Mesothelial cell of epicardium (in vitro differentiated cells): ENCODE measurements at places on chromosomes 11 and 22. TPM values are rescaled to one million over a fixed set of nuclear protein-coding genes. Genes with fewer than 3 reads are reported as not detected.

DNA sequence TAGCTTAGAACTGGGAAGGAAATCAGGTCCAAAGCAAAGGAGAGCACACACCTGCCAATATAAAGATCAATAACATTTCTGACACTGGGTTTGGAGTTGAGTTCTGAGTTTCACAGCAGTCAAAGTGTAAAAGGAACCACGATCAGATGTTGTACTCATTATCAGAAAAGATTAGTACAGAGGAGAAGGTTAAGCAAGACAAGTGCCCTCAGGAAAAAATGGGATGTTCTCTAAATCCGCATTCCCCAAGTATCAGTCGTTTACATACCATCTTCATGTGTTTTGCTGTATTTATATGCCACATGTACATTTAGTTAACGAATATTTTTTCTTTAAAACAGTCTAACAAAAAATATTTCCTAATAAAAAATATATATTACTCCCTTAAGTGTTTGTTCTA is 23.0 kb upstream of the RRAS2 start:
- H3K27ac ChIP-seq, result no peak overlapping the region
- peaks cover 4% of the 10 kb centered on the region for H3K4me1 ChIP-seq
- H3K36me3 ChIP-seq, result no peaks in the 10 kb centered on the region

GRCh38 chr11:100674212-100674611 is 12.9 kb upstream of the ARHGAP42 start:
- no peaks in the 10 kb centered on the region for H3K36me3 ChIP-seq
- no peaks in the 10 kb centered on the region for H3K27me3 ChIP-seq
- H3K4me1 ChIP-seq, result peaks cover 11% of the 10 kb centered on the region
- DNase-seq, result no peak
- H3K27ac ChIP-seq, result no peak overlapping the region
- H3K4me3 ChIP-seq, result no peak overlapping the region

DNA sequence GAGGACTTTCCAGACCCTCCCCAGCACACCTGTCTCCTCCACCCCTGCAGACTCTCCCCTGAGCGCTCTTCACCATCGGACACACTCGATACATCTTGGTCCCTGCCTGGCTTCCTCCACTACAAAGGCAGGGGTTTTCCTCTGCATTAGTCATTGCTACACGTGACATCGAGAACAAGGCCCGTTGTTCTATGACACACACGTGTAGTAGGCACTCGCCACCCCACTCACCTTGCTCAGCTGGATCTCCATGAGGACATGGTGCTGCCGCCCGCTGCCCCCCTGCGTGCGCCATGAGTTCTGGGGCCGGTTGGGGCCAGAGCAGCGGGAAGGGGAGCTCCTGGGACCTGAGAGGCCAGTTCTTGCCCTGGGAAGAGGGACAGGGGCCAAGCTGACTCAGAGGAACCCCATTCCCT is 16.7 kb downstream of the ATG2A start:
- H3K27ac ChIP-seq, result no peak overlapping the region
- H3K4me1 ChIP-seq, result no peaks in the 10 kb centered on the region
- H3K27me3 ChIP-seq, result no peaks in the 10 kb centered on the region
- no peak overlapping the region for H3K4me3 ChIP-seq
- no peak for DNase-seq
- peaks cover 22% of the 10 kb centered on the region for H3K36me3 ChIP-seq

Gene CAPN5
- total RNA-seq, result 16.1 to 18.3 TPM (median 16.5 TPM) in 3 replicates

- peaks cover 36% of the 10 kb centered on the region for H3K36me3 ChIP-seq
- peak overlapping the region; percentile 98 for H3K27ac ChIP-seq
- H3K4me3 ChIP-seq, result peak overlapping the region; percentile 93
- H3K4me1 ChIP-seq, result peaks cover 57% of the 10 kb centered on the region
- no peaks in the 10 kb centered on the region for H3K27me3 ChIP-seq
These were observed 389 bp upstream of the HSPA8 start for GRCh38 chr11:123062158-123062891.

Gene CRYAB
- 0.49 to 0.74 TPM (median 0.63 TPM) in 3 replicates for total RNA-seq

Gene OR51I1
- 0.50 to 0.93 TPM (median 0.63 TPM) in 3 replicates for total RNA-seq

Gene OR6T1
- total RNA-seq, result not detected in 3 replicates

DNA sequence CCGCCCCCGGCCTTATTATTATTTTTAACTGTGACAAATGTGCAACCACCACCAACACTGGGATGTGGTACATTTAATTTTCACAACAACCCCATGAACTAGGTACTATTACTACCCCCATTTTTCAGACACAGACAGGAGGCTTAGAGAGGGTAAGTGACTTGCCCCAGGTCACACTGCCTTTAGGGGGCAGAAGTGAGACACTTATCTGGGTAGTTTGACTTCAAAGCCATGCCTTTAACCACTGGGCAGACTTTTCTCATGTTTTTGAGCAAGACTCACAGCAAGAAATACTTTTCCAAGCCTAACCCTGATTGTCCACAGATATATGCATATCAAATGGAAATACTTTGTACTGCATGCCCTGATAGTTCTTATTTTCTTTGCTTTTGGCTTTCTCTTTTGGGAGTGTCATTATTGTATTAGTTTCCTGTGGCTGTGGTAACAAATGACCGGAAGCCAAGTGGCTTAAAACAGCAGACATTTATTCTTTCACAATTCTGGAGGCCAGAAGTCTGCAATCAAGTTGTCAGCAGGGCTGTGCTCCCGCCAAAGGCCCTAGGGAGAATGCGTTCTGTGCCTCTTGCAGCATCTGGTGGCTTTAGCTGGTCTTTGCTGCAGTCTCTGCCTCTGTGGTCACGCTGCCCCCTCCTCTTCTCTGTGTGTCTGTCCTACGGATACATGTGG is 110.8 kb downstream of the GRIK4 start:
- H3K36me3 ChIP-seq, result peaks cover 2% of the 10 kb centered on the region
- H3K4me1 ChIP-seq, result no peaks in the 10 kb centered on the region
- no peak overlapping the region for H3K4me3 ChIP-seq
- peaks cover 22% of the 10 kb centered on the region for H3K27me3 ChIP-seq
- no peak overlapping the region for H3K27ac ChIP-seq

GRCh38 chr22:42752230-42752746 is 31.6 kb upstream of the A4GALT start:
- no peaks in the 10 kb centered on the region for H3K36me3 ChIP-seq
- DNase-seq, result no peak
- no peak overlapping the region for H3K27ac ChIP-seq

Gene MMP12
- not detected in 3 replicates for total RNA-seq

DNA sequence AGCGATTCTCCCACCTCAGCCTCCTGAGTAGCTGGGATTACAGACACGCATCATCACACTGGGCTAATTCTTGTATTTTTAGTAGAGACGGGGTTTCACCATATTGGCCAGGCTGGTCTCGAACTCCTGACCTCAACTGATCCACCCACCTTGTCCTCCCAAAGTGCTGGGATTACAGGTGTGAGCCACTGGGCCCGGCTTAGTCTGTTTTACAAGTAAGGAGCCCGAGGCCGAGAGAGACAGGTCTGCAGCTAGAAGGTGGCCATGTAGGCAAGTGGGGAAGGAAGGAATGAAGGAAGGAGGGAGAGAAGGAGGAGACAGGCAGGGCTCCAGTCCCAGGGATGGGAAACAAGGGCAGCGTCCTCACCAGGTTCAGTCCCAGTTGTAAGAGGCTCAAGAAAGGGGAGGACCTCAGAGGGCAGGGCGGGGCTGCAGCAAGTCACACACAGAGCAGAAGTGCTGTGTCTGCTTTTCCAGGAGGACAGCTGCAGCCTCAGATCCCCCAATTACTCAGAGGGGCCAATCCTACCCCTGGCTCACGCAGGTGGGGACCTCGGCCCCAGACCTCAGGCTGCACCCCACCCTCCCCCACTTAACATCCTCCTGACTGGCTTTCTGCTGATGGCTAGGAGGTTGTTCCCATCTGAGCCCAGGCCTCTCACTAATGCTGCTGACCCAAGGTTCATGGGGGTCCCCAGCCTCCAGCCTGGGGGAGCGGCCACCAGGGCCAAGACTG is 53.8 kb upstream of the PRR5 start:
- H3K4me1 ChIP-seq, result peaks cover 9% of the 10 kb centered on the region

GRCh38 chr22:50699756-50700386 is 27.2 kb downstream of the SHANK3 start:
- H3K4me3 ChIP-seq, result peak overlapping the region; percentile 43
- H3K4me1 ChIP-seq, result peaks cover 9% of the 10 kb centered on the region
- peak; percentile 16 for DNase-seq
- H3K27me3 ChIP-seq, result peaks cover 4% of the 10 kb centered on the region
- peaks cover 7% of the 10 kb centered on the region for H3K36me3 ChIP-seq

Gene CASP1
- total RNA-seq, result 2.7 to 4.9 TPM (median 2.8 TPM) in 3 replicates

DNA sequence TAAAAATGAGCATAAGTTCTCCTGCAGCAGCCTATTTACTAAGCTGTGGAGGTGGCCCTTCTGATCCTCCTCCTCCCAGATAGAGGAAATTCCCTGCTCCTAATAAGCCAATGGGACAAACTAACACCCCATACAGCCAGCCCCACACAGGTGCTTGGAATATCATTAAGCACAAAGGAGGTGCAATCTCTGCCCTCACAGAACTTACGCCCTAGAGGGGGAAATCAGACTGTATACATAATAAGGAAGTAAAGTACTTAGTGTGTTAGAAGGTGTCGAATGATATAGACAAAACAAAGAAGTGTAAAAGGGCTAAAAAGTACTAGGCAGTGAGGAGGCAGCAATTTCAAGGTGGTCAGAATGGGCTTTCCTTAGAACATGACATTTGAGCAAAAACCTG is 5.8 kb downstream of the MS4A12 start:
- no peak overlapping the region for H3K4me3 ChIP-seq
- H3K27ac ChIP-seq, result no peak overlapping the region
- DNase-seq, result no peak
- no peaks in the 10 kb centered on the region for H3K36me3 ChIP-seq
- H3K27me3 ChIP-seq, result peaks cover 6% of the 10 kb centered on the region
- H3K4me1 ChIP-seq, result peaks cover 10% of the 10 kb centered on the region

Gene OR6A2
- total RNA-seq, result 0.34 to 0.60 TPM (median 0.38 TPM) in 3 replicates

DNA sequence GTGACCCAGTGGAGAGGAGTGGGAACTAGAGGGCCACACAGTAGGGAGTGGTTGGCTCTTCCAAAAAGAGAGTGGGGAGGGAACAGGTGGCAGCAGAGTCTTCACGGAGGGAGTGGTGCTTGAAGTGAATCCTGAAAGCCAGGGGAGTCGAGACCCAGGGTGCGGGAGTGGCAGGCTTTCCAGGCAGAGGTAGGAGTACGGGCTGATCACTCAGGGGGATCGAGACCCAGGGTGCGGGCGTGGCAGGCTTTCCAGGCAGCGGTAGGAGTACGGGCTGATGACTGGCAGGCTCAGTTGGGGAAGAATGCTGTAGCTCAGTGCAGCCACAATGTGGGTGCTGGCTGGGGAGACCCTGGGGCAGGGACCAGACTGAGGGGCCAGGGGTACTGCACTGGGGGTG is 148.2 kb downstream of the TBC1D22A start:
- peaks cover 8% of the 10 kb centered on the region for H3K36me3 ChIP-seq
- no peaks in the 10 kb centered on the region for H3K4me1 ChIP-seq
- no peaks in the 10 kb centered on the region for H3K27me3 ChIP-seq
- H3K27ac ChIP-seq, result no peak overlapping the region
- no peak overlapping the region for H3K4me3 ChIP-seq
- DNase-seq, result no peak

Gene KRTAP5-9
- 0.52 to 0.65 TPM (median 0.62 TPM) in 3 replicates for total RNA-seq

Gene DNAJB7
- total RNA-seq, result not detected in 3 replicates

Gene BID
- total RNA-seq, result 29.9 to 33.6 TPM (median 31.7 TPM) in 3 replicates

GRCh38 chr11:114076921-114077331 is 17.4 kb downstream of the ZBTB16 start:
- H3K4me1 ChIP-seq, result peaks cover 36% of the 10 kb centered on the region
- H3K27ac ChIP-seq, result no peak overlapping the region
- no peaks in the 10 kb centered on the region for H3K36me3 ChIP-seq
- no peak overlapping the region for H3K4me3 ChIP-seq
- peaks cover 86% of the 10 kb centered on the region for H3K27me3 ChIP-seq
- no peak for DNase-seq

GRCh38 chr11:13188179-13188578 is 89.4 kb upstream of the BMAL1 start:
- peaks cover 6% of the 10 kb centered on the region for H3K36me3 ChIP-seq
- no peaks in the 10 kb centered on the region for H3K27me3 ChIP-seq
- DNase-seq, result no peak
- H3K4me1 ChIP-seq, result peaks cover 5% of the 10 kb centered on the region

DNA sequence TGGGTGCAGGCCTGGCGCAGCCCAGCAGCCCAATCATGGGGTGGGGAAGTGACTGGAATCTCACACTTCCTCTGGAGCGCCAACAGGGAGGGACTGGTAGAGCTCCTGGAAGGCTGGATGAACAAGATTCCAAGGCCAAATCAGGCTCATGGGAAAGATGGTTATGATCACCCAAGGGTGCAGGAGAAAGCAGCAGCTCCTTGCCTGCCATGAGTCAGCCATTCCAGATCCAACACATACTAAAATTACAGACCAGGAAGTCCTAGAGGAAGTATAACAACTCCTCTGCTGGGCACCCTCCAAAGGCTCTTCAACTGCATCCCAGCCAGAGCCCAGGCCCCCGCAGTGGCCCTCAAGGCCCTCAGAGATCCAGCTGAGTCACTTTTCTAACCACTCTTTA is 427.3 kb downstream of the TENM4 start:
- no peak overlapping the region for H3K4me3 ChIP-seq
- no peaks in the 10 kb centered on the region for H3K27me3 ChIP-seq
- peaks cover 45% of the 10 kb centered on the region for H3K4me1 ChIP-seq
- H3K27ac ChIP-seq, result no peak overlapping the region
- H3K36me3 ChIP-seq, result peaks cover 22% of the 10 kb centered on the region

Gene MEI1
- 0.38 to 2.1 TPM (median 1.3 TPM) in 3 replicates for total RNA-seq

GRCh38 chr11:114057605-114058004 is 1.9 kb upstream of the ZBTB16 start:
- H3K36me3 ChIP-seq, result no peaks in the 10 kb centered on the region
- H3K27ac ChIP-seq, result no peak overlapping the region
- peaks cover 92% of the 10 kb centered on the region for H3K27me3 ChIP-seq
- H3K4me3 ChIP-seq, result no peak overlapping the region
- DNase-seq, result no peak

GRCh38 chr11:2458321-2458720 is 13.5 kb downstream of the KCNQ1 start:
- no peaks in the 10 kb centered on the region for H3K36me3 ChIP-seq
- peaks cover 45% of the 10 kb centered on the region for H3K27me3 ChIP-seq

Gene INSC
- not detected in 3 replicates for total RNA-seq

DNA sequence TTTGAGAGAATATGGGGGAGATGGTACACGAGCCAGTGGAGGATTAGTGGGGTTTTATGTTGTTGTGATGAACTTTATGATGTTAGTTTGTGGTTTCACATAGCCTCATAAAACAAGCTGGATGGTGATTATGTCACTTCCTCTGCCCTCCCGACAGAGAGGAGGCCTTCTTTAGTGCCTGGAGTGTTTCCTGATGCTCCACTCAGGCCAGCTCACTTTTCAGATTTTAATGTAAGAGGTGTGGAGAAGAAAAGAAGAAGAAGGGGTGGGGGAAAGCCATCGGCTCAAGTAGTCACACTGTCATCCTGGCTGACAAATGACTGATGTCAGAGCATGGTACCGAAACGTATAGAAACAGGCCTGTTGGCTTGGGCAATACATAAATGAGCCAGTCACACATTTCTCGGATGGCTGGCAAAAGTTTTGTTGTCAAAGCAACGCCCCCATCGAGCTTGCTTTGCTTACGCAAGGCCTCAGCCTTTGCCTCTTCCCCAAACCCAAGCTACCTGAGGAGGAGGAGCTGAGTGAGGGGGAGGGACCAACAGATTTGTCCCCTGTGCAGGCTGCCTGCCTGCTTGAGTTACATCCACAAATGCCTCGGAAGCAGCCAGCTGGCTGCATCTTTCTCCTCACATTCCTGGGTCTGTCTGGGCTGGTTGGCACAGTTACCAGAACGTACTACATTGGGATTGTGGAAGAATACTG is at the start of gene HEPHL1:
TSS of gene HEPHL1 (plus strand) at position 578 of the 705 bp plus-strand sequence. CDS start at position 593, 15 bp downstream.
- H3K36me3 ChIP-seq, result peaks cover 2% of the 10 kb centered on the region
- peaks cover 4% of the 10 kb centered on the region for H3K27me3 ChIP-seq
- peaks cover 6% of the 10 kb centered on the region for H3K4me1 ChIP-seq
- H3K27ac ChIP-seq, result no peak within 1 kb of the TSS
